ENCODE measurements at places on chromosomes 7 and 10.
A peak's percentile ranks its signal among the peaks of the same experiment; 100 is the strongest.

DNA sequence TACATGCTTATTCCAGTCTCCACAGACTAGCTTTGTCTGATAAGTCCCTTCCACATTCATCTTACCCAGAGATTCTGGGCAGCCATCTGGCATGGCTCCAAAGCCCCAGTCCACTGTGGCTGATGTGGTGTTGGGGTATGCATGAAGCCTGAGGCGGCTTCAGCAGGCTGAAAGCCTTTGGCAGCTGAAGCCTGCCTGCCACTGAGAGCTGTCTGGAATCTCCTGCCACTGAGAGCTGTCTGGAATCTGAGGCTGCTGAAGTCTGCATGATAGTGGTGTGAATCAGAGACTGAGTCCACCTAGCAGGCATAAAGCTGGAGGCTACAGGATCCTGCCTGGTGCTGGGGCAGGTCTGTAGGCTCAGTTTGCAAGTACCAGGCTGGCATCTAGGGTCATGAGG lies 87.1 kb downstream of the DYNC1I1 start:
- DNase-seq: peak; percentile 58

DNA sequence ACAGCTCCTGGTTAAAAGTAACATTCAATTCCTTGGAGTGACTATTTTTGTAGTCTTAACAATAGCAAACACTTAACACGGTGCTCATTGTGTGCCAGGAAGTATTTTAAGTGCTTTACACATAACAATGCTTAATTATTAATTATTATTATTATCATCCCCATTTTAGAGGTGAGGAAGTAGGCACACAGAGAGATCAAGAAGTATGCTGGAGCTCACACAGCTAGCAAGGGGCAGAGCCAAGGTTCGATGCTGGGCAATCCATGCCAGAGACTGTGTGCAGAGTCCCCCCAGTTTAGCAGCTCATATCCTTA lies 48.2 kb upstream of the SMNDC1 start:
- no peak for DNase-seq

GRCh38 chr10:130141878-130142277 lies 5.7 kb downstream of the GLRX3 start:
- no peak for DNase-seq

DNA sequence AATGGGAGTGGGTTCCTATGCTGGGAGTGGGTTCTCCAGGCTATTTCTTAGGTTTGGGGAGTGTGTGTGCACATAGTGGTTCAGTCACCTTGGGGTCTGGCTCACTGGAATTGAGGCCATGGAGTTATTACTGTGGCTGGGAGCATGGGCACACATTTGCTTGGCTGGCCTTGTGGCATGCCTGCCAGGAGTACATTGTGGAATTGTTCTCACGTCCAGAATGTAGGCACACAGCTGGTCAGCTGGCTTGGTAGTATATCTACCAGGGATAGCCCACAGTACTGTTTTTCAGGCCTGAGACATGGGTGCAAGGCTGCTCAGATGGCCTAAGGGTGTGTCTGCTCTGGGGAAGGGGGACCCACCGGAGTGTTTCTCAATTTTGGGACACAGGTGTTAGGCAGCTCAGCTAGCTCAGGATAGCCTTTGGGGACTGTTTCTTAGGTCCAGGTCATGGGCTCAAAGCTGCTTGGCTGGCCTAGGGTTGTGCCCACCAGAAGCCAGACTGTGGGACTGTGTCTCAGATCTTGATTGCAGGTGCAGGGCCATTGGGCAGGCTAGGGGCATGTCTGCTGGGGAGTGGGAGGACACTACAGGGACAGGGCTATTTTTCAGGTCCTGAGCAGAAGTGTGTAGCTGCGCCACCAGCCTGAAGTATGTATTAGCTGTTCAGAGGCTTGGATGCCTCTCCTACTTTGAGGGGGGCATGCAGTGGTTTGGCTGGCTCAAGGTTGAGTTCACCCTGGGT lies 50.6 kb downstream of the TMEM168 start:
- no peak for DNase-seq

DNA sequence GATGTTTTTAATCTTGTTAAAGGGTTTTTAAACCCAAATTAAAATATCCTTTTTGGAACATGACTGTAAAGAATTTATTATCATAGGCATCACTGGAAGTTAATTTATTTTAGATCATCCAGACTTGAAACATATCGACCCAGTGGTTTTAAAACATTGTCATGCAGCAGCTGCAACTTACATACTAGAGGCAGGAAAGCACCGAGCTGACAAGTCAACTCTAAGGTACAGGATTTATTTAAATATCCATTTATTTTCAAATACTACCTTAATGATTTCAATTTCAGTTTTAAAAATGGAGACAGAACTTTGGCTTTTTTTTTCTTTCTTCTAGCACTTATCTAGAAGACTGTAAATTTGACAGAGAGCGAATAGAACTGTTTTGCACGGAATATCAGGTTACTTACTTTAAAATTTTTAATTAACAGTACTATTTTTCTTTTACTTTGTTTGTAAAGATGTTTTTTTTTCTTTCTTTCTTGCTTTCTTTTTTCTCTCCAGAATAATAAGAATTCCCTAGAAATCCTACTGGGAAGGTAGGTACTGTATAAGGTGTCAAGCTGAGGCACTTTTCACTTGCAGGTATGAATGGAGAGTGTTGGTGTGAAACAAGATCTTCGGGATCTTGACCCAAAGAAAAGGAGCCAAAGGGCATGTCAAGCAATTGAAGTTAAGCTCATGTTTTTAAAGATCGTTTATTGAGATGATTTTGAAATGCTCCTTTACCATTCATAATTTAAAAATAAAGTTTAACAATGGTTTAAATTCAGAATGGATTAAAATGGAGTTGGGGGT lies 1.8 kb downstream of the COMMD3 start:
- no peak for DNase-seq

DNA sequence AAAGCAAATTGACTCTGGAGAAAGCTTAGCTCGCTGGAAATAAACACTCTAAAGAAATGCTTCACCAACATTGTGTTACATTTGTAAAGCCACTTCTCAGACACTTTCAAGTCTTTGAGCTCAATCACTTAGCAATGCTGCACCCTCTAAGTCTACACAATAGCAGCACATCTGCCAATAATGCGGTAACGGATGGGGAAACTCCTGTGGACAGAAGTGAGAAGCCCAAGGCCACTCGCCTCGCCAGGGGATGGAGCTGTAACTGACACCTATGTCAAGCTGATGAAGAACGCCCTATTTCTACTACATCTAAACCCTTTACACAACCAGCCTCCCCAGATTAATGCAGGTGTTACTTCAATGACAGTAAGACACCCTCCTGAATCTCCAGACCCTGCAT lies 167.7 kb downstream of the SFMBT2 start:
- DNase-seq: no peak

DNA sequence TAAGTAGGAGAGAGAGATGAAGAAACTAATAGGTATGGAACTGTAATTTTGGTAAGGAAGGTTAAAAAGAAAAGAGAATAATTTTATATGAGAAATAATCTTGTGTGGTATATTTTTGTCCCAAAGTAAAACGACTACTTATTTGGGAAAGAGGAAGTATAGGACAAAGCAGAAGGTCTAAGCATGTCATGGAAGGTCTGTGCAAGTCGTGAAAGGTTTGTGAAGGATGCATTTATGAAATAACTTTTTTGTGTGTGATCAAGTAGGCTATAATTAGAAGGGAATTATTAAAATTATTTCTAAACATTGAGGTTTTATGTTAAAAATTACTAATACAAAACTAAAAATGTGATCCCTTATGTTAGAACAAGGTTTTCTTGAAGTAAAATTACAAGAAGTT lies 63.3 kb downstream of the ZNF783 start:
- no peak for DNase-seq

GRCh38 chr10:88932539-88933256 lies 19.9 kb downstream of the ACTA2 start:
- DNase-seq: peak; percentile 73

DNA sequence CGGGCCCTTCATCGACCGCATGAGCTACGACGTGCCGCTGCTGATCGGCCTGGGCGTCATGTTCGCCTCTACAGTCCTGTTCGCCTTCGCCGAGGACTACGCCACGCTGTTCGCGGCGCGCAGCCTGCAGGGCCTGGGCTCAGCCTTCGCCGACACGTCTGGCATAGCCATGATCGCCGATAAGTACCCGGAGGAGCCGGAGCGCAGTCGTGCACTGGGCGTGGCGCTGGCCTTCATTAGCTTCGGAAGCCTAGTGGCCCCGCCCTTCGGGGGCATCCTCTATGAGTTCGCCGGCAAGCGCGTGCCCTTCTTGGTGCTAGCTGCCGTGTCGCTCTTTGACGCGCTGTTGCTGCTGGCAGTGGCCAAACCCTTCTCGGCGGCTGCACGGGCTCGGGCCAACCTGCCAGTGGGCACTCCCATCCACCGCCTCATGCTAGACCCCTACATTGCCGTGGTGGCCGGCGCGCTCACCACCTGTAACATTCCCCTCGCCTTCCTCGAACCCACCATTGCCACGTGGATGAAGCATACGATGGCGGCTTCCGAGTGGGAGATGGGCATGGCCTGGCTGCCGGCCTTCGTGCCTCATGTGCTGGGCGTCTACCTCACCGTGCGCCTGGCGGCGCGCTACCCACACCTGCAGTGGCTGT lies 1.2 kb downstream of the SLC18A3 start:
- peak; percentile 78 for DNase-seq

DNA sequence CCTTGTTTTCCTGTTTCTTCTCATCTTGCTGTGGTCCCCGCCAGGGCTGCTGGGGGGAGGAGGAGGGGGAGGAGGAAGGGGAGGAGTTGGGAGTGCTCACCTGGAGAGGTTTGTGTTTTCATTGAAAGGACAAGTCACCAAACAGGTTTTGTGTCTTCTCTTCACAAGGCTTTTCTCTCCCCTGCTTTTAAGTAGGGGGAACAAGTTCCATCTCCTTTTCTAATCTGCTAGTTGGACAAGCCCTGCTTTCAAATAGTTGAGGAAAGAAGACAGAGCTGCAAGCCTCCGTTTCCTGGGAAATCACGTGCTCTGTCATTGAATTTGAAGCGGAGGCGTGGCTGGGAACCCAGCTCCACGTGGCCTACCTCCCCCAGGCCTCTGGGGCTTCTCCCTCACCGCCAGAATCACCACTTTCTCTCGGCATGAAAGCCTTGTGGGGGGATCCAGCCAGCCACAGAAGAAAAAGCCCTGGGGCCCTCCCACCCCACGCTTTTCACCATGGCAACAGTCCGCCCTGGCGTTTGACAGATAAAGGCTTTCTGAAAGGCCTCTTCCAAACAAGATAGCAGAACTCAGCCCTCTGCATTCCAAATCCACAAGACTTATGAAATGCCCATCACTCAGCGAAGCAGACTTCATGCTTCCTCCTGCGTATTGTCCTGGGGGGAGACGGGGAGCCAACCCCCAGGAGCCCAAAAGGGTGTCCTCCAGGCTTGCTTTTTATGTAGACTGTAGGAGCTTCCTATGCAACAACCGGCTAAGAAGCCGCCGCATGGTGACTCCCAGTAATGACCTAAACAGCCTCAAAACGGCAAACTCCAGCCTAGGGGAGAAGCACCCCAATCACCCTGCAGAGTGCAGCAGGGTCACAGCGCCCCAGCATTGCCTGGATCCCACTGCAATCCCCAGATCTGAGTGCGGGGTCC lies 51.7 kb downstream of the PROSER2 start:
- peak; percentile 74 for DNase-seq

DNA sequence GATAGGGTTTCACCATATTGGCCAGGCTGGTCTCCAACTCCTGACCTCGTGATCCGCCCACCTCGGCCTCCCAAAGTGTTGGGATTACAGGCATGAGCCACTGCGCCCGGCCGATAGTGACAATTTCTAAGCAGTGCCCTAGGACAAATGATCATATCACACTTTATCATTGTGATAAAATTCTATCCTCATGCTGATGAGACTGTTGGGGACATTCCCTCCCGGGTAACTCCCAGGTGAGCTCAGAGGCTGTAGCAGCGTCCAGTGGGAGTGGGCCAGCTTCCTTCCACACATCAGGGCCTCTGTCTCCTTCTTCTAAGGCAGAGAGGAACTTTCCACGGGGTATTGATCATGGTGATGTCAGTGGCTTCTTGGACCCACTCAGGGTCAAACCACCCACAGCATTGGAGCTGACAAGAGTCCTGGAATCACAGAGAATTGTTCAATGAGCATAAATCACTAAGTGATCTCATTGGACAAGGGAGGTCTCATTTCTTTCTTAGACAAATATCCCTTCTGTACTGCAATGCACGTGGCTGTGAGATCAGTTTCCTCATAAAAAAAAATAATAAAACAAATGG lies 256.1 kb downstream of the KLF6 start:
- no peak for DNase-seq

DNA sequence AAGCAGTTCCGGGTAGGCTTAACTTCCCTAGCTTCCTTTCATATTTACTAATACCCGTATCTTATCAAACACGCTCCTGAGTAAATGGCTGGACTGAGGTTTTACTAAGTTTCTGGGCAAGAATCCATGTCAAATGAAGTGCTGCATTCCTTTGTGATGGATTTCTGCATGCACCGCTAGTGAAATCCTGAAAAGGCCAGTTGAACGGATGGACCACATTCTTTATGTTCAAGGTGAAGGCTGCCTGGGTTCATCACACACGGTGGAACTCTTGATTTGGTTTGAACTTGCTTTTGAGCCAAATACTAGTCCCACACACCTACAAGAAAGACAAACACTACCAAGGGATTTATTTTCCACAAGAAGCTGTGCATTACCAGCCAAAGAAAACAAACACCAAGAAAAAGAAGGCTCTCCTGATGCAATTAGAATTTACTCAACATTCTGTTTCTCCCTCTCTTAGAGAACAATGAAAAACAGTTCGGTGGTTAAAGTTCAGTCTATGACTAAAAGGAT lies 255.0 kb upstream of the SEMA3C start:
- no peak for DNase-seq

DNA sequence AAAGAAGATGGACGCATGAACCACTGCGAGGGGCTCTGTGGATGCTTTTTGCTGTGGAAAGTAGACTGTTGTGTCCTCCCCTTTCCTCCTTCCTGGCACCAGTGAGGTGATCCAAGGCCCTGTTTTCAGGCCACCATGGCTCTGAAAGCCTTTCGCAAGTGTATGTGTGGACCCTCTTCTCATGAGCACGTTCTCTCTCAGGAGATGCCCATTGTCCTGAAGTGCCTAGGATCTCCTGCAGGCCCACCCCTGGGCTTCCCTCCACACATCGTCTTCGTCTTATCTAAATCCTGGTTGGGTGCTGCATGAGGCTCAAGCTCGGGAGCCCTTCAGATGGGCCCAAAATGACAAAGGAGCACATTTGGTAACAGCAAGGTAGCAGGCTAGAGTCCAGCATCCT lies 188.2 kb downstream of the PTPN20 start:
- peak; percentile 17 for DNase-seq

Data from H9 (cell line).